ENCODE measurements at places on chromosomes 7 and 10. TPM values are rescaled to one million over a fixed set of nuclear protein-coding genes. Genes with fewer than 3 reads are reported as not detected.

Gene PCDH15
- polyA plus RNA-seq = not detected

Gene GIMAP2
- 63.8 TPM for polyA plus RNA-seq

Gene EPHA1
- not detected for polyA plus RNA-seq

Gene PCLO
- polyA plus RNA-seq = not detected

Gene TSPAN12
- not detected for polyA plus RNA-seq

- no peak for DNase-seq
These were observed 12.9 kb downstream of the PDZD8 start for GRCh38 chr10:117362313-117362712.

- DNase-seq = no peak
These were observed 27.5 kb downstream of the GPRIN2 start for GRCh38 chr10:46528675-46529615.

- DNase-seq = no peak
These were observed 12.5 kb upstream of the NKX2-3 start for GRCh38 chr10:99520040-99520846.

DNA sequence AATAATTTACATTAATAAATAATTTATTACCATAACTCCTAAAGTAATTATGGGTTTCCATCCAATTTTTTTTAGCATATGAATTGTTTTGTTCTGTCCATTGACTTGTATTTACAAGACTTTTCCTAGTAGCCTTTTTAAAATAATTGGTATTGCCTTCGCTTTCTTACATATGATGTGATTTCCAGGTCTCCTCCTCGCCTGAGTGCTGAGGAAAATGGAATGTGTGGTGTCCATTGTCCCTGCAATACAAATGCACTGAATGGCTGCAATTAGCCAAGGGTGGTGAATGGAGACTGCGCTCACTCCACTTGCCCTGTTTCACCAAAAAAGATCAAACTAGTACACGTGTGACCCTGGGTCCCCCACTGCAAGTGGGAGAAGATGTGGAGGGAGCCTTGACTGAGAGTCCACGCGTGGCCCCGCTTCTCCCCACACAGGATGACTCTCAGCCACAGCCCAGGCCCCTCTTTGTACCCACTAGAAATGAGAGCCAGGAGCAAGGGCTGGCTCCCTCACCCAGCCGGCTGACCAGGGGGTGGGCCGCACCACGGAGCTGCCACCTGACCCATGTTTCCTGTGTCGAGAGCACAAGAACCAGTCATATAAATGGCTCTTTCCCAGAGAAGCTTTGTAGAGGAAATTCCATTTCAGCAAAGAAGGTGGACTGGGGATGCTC is 52.6 kb downstream of the FAM53B start:
- no peak for DNase-seq

- no peak for DNase-seq
These were observed 293.2 kb downstream of the PPP1R3A start for GRCh38 chr7:113625494-113626102.

DNA sequence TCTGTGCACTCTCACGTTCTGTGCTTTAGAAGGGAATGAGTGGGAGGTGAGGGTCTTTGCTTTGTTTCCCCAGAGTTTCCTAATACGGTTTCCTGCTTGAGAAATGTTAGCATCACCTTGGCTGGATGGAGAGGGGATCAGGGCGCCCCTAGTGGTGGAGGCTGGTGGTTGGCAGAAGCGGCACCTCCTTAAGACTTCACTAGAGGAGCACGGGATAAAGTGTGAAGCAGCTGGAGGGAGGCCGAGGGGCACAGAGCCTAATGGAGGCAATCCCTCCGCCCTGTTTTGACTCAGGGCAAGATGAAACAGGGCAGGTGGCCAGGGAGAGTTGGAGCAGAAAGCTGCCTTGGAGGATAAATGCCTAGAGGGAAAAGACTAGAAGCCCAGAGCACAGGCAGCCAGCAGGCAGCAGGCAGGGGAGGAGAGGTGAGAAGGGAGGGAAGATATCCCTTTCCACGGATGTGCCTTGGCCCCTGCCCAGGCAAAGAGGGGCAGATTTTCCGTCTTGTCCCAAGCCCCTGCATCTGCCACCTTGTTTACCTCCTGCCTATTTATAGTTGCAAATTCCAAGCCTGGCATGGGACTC is 56.0 kb upstream of the BTRC start:
- DNase-seq = peak; percentile 43

- DNase-seq = no peak
These were observed 46.6 kb downstream of the CCDC3 start for GRCh38 chr10:12954866-12955265.

DNA sequence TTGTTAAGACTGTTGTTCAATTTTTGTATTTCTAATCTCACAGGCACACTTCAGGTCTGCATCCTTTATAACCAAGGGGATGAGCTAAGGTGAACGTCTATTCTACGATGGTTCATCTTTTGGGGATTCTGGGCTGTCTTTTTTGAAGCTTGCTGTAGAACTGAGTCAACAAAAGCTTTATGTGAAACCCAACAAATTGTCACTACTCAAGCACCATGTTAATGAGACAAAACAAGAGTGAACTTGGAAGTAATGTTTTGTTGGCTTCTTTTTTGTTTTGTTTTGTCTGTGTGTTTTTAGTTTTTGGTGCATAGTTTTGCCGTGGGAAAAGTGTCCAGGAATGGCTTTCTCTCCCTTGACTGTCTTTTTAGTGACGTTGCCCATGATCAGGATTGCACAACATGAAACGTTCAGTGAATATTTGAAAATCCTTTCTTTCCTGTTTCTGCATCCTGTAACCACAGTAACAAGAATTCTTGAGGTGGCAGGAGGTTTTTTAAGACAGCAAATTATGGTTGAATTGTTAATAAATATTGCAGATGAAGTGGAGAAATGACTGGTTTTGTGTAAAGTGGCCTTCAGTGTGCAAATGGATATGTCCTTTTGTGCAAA is 65.6 kb downstream of the WIPF3 start:
- no peak for DNase-seq

- DNase-seq = no peak
These were observed 184.4 kb downstream of the GRID1 start for GRCh38 chr10:86182150-86182549.

GRCh38 chr10:86583983-86584382 is 62.4 kb upstream of the WAPL start:
- no peak for DNase-seq
